Activated effector memory CD4-positive, alpha-beta T cell treated with Interleukin-2 at 50 U/mL for 16 hours (primary cell): ENCODE measurements at places on chromosomes 1 and 21.

- DNase-seq, result no peak
Measured at GRCh38 chr1:204087893-204088528, 15.1 kb downstream of the SOX13 start.

- no peak for DNase-seq
Measured at GRCh38 chr1:234684856-234685255, 74.9 kb upstream of the IRF2BP2 start.

DNA sequence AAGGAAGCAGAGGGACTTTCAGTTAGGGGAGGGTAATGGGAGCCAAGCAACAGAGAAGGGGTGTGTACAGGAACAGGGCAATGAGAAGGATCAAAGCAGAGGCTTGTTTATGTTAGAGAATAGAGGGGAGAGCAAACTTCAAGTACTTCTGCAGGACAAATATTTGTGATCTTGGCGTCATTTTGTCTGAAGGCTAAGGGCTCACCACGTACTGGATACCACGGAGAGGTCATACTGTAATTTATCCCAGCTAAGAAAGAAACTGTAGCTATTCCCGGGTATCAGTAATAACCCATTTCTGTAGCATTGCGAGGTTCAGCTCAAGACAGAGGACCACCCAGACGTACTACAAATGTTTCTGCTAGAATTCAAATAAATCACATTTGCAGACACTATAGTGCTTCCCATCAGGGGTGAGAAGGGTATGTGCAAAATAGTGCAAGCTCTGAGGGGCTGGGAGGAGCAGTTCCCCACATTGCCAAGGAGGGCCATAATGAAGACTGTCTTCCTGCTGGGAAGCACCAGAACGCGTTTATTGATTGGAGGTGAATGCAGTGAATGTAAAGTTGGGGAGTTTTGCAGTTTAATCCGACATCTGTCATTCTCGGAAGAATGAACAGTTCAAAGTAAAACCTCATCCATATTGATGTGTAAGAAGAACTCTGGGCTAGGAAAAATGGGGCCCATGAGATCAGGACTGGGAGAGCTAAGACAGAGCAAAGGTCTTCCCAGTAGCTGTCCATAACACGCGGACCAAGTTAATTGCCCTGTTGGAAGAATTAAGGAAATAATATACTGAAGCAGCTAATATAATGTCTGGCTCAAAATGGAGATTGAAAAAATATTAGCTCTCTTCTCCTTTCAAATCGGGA, 136.9 kb downstream of the RWDD3 start:
- no peak for DNase-seq

GRCh38 chr1:174023440-174023839, 1.3 kb upstream of the RC3H1 start:
- no peak for DNase-seq

GRCh38 chr1:209810783-209811182, 4.8 kb upstream of the IRF6 start:
- DNase-seq, result no peak

- DNase-seq, result no peak
Measured at GRCh38 chr1:18073066-18073642, 34.4 kb upstream of the IGSF21 start.

GRCh38 chr1:174788981-174789380, 210.8 kb upstream of the CACYBP start:
- no peak for DNase-seq
